ENCODE measurements at places on chromosomes 4 and X.

GRCh38 chr4:119666653-119667091 lies 38.1 kb upstream of the PDE5A start:
- no peak for DNase-seq

- no peak for DNase-seq
Observed at GRCh38 chr4:157992038-157992705, 180.7 kb downstream of the GASK1B start.

DNA sequence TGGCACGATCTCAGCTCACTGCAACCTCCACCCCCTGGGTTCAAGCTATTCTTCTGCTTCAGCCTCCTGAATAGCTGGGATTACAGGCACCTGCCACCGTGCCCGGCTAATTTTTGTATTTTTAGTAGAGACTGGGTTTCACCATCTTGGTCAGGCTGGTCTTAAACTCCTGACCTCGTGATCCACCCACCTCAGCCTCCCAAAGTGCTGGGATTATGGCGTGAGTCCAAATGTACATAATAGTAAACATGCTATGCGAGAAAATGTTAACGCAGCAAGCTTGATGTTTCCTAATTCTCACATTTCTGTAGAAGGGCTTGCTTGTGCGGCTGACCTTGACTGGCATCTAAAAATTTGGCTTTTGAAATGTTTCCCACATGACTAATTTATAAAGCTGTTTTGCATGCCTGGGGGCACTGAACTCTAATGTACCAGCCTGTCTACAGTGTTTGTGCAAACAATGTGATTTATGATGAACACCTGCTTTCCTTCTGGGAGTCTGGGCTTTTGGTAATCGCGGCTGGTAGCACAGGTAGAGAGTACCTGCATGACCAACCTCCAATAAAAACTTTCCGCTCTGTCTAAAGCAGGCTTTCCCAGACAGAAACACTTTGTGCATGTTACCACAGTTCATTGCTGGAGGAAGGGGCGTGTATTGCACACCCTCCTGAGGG lies 216.8 kb downstream of the IL15 start:
- DNase-seq, result no peak

- DNase-seq, result no peak
Observed at GRCh38 chrX:137031517-137032340, 2.1 kb downstream of the GPR101 start.

GRCh38 chr4:123913598-123913997 lies 517.0 kb downstream of the SPRY1 start:
- DNase-seq, result no peak

GRCh38 chr4:54719378-54719777 lies 61.6 kb downstream of the KIT start:
- DNase-seq, result no peak

GRCh38 chrX:100076031-100076430 lies 334.0 kb downstream of the PCDH19 start:
- DNase-seq, result no peak

DNA sequence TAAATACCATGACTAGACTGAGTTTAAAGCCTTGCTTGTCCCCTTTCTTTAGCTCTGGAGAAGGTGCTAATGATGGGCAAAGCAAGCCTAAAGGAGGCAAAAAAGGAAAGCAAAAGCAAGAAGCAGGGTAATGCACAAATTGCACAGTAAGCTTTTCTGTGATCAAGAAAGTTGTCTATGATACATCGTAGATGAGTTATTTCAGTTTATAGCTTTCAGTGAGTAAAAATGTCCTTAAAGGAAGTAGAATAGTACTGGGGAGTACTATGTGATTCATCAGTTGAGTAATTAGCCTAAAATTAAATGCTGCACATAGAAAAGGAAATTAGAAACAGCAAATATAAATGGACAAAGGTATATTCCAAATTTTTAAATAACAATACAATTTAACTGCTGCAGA lies 50.2 kb upstream of the PDE5A start:
- DNase-seq, result no peak

DNA sequence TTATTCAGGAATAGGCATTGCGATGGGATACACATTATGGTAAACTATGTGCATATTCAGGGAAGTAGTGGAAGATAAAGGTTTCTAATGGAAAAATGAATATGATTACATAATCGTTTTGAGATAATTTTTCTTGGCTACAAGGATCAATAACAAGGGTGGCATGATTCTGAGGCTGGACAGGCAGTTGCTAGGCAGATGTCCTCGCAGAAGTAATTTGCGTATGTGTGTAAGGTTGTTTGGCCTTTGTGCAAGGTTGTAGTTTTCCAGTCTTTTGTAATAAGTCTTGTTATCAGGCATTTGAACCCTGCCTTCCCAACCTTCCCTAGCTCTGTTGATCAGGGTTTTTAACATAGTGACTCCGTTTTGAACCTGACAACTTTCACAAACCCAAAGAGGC lies 59.7 kb downstream of the RGS12 start:
- DNase-seq, result no peak

- DNase-seq, result no peak
Observed at GRCh38 chr4:34182306-34182705, 2062.0 kb downstream of the ARAP2 start.

DNA sequence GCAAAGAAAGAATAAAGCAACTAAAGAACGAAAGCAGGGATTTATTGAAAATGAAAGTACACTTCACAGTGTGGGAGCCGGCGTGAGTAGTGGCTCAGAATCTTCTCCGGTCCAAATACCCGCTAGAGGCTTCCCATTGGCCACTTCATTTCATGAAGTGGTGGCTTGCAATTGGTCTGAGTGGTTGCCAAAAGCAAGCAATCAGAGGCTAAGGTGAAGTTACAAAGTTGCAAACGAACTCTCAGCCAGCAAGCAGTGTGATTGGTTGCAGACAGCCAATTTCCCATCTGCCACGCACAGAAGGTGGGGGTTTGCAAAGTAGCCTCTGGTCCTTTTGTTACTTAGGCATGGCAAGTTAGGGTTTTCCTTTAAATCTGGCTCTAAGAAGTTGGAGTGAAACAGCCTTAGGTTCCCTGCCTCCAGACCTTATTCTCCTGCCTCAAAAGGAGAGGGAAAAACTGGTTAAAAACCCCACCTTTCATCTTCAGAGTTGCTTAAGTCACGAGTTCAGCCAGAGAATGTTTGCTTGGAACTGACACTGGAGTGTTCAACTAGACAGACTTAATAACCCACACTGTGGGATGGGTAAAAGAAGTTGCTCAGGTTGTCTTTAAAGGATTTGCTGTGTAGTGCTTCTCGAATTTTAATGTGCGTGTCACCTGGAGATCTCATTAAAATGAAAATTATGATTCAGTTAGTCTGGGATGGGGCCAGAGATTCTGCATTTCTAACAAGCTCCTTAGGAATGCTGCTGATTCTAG lies 6.9 kb upstream of the CLOCK start:
- no peak for DNase-seq

DNA sequence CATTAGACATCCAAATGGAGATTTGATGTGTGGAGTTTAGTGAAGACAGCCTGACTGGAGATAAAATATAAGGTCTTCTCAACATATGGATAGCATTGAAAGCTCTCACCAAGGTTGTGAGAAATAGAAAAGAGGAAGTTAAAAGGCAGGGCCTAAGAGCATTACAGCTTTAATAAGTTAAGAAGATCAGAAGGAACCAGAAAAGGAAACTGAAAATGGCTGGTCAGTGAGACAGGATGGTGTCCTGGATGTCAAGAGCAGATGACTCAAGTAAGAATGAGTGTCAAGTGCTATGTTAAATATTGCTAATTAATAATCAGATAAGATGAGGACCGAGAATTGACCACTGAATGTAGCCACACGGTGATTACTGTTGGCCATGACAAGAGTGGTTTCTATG lies 642.9 kb downstream of the STPG2 start:
- no peak for DNase-seq

DNA sequence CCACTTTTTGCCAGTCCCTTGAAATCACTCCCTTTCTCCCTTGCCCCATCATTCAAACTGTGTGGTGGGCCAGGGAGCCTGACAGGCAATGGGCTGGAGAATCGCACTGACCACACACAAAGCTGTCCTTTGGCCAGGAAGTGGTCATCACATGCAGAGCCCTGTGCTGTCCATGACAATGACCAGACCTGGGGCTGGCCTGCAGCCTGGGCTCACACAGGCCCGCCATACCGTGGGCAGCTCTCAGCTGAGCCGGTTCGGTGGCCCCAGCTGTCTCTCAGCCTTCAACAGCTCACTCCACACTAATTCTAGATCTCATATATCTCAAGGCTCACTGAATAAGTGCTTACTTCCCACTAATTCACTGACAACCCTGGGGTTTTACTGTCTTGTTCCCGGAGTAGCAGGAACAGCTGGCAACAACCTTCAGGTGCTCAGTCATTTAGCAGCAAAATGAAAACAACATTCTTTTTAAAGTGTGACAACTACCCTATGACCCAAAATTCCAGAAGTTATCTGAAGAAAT lies 48.0 kb downstream of the USP46 start:
- DNase-seq, result no peak

GRCh38 chr4:152321923-152322322 lies 214.0 kb downstream of the FBXW7 start:
- no peak for DNase-seq

DNA sequence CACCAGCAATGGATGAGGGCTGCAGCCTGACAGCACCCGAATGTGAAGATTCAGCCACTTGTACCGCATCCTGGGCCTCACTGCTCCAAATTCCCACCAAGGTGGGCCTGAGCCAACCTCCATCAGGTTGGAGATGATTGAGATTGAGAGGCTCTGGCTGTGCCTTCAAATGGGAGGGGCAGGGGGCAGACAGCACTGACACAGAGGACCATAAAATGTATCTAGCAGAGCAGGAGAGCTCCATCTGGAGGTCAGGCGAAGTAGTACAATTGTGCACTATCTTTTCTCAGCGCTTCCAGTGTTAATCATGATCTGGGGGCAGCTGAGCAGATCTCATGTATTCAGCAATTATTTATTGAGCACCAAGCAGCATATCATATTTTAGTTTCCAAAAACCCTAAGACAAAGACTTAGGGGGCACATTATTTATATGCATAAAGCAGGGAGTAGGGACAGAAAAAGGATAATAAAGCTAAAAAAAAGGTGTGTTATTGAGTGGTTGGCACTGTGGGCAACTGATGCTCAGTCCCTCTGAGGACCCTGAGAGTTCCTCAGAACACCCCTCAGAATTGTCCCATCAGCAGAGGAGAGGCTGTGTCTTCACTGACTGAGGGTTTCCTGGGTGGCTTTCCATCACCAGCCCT lies 31.6 kb upstream of the C1QTNF7 start:
- no peak for DNase-seq

- DNase-seq, result no peak
Observed at GRCh38 chrX:10747975-10748374, 127.6 kb upstream of the MID1 start.

- DNase-seq, result no peak
Observed at GRCh38 chrX:140177821-140178220, 212.5 kb upstream of the CXorf66 start.

DNA sequence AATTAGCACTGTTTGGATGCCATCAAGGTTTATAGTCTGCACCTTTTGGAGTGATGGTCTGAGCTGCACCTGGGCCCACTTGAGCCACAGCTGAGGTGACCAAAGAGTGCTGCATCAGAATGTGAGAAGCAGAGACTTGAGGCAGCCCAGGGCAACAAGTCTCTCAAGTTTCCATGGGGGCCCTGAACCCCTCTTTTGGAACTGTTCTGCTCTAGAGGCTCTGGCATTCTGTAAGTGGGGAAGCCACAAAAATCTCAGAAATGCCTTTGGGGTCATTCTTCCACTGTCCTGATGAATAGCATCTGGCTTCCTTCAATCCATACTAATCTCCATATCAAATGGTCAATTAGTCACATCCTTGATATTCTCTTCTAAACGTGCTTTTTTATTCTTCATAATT lies 298.4 kb upstream of the MAOA start:
- no peak for DNase-seq

DNA sequence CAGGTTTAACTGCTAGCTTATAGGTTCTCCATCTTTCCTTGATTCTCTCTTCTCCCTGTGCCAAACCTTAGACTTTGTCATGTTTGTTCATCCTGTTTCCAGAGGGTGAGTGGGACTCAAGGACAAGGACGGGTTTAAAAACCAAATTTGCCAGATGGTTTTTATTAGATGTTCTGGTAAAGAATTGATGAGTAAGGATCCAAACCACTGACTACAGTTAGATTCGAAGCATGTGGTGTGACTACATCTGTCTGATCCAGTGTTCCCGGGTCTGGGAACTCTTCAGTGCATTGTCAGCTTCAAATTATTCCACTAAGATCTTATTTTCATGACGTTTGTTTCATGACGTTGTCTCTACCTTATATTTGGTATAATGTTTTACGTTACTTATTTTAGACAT lies 37.5 kb downstream of the MTMR1 start:
- no peak for DNase-seq

DNA sequence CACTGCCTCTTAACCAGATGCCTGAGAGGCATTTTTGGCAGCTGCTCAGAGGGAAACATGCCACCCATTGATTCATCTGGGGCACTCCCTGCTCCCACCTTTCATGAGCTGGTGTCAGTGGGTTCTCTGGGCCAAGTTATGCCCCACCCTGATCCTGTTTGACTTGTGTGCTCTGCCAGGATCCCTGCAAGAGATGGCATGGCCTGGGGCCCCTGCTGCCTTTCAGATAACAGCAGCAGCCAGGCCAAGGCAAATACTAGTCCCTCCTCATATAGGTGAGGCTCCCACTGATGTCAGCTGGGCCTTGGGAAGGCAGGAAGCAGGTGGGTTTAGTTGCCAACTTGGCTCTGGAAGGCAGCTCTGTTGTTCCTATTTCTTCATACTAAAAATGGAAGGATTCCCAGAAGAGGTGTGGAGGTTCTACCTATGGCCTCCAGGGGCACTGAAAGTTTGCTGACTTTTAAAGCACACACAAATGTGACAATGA lies 192.9 kb upstream of the RBPJ start:
- no peak for DNase-seq

DNA sequence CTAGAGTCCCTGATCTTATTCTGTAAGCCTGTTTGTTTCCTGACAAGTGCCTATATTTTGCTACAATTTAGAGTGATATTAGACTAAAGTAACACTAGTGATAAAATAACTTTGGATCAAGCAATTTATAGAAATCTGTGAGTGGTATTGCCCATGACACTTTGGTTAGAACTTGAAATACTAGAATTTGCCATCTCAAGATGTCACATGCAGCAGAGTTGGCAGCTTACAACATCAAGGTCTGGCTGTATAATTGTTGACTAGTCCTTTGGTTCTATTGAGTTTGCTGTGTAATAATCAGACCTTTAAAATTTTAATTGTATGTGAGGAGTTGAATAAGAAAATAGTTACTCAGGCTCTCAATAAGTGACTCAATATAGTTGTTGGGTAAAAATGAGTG lies 167.1 kb downstream of the RAPGEF2 start:
- DNase-seq, result no peak

GRCh38 chr4:88240297-88240714 lies 44.1 kb downstream of the PPM1K start:
- no peak for DNase-seq

GRCh38 chrX:53195401-53195800 lies 29.6 kb downstream of the KDM5C start:
- no peak for DNase-seq

GRCh38 chrX:124910611-124911010 lies 409.1 kb upstream of the TEX13C start:
- DNase-seq, result no peak

DNA sequence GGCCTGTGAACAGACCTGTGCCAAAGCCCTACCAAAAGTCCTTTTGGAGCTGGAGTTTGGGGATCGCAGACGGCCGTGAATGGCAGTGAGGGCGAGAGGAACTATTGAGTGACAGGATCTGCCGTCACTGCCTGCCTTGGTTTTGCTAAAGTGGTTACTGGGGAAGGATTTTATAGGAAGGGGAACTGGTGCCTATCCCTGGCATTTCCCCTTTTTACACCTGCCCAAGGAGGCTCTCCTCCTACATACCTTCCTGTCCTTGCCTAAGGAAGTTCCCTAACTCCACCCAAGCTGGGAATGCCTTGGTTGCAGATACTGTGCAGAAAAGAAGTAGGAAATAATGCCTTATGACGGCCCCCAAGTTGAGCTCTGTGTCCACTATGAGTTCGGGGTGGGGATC lies 14.5 kb downstream of the LONRF3 start:
- no peak for DNase-seq
